ENCODE measurements at places on chromosomes 4 and X. TPM values are rescaled to one million over a fixed set of nuclear protein-coding genes. Genes with fewer than 3 reads are reported as not detected.

DNA sequence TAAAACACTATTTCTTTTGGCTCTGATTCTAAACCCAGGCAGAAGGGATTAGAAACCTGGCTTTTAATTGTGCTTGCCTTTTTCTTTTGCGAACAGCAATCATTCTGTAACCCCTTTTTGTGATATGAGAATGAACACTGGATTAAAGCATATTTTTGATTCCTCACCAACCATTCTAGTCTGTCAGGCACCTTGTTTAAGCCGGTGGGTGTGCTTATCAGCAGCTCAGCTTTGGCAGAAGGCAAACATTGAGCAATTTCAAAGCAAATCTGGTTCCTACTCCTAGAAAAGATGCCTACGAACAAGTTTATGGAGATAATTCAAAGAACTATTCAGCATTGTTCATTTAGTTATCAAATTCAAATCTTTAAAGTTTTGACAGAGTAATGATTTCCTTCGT is 265.1 kb upstream of the FAM241A start:
- no peak for DNase-seq

GRCh38 chr4:101785486-101785885 is 5.0 kb upstream of the BANK1 start:
- no peak for DNase-seq

DNA sequence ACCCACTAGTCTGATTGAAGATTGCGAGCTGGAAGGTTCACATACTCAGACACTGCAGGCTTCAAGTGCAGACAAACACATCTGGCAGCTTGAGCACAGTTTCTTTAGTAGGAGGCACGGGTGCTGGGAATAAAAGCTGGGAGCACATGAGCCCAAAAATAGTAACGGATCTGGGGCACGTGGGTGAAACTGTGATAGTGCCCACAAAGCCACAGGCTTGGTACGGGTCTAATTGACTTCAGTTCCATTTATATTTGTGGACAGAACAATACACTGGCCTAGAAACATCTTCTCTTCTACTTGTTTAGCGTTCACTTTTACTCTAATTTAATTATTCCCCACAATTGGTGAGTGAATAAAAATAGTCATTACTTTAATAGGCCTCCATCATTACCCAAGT is 2370.7 kb downstream of the PCDH7 start:
- no peak for DNase-seq

- no peak for DNase-seq
Measured at GRCh38 chrX:489820-490219, 103.1 kb upstream of the PPP2R3B start.

- no peak for DNase-seq
Measured at GRCh38 chr4:80336582-80336981, 1.1 kb downstream of the CFAP299 start.

DNA sequence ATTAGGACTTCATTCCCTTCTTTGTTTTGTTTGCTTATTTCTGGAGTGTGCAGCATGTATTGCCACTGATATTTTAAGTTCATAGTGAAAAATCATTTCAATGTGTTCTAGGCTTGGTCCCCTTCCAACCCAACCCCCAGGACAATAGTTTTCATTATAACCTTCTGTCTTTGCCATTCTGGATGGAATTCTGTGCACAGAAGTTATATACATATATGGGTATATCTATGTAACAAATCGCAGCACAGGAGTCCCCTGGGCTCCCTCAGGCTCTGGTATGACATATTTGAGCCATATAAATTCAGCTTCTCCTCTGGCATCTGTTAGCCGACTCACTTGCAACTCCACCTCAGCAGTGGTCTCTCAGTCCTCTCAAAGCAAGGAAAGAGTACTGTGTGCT is at the start of gene TNMD:
Gene TNMD (plus strand): TSS at position 326 of the 400 bp plus-strand sequence. CDS start 83 bp downstream, outside the sequence.
- no peak for DNase-seq

The CT45A5 gene
- total RNA-seq = not detected

The ATP6AP2 gene
- total RNA-seq = 52.4 TPM

The POU3F4 gene
- not detected for total RNA-seq

The POF1B gene
- 0.64 TPM for total RNA-seq

All from GM12878 (cell line).